ENCODE measurements at places on chromosomes 16 and 17.

DNA sequence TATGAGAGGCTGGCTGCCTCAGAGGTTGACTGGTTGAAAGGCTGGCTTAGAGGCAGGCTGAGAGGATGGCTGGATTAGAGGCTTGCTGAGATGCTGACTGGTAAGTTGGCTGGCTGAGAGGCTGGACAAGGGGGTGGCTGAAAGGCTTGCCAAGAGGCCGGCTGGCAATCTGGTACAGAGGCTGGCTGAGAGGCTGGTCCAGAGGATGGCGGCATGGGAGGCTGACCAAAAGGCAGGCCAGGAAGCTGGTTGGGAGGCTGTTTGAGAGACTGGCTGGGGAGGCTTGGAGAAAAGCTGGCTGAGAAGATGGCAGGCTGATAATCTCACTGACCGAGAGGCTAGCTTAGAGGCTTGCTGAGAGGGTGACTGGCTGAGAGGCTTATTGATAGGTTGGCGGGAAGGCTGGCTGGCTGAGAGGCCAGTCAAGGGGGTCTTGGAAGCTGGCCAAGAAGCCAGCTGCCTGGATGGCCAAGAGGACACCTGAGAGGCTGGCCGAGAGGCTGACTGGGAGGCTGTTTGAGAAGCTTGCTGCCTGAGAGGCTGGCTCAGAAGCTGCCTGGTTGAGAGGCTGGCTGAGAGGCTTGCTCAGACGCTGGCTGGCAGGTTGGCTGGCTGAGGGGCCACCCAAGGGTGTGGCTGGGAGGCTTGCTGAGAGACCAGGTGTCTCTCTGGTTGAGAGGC, 34.2 kb upstream of the ACSM2B start:
- no peak for DNase-seq

GRCh38 chr17:3448059-3448665, 14.5 kb upstream of the OR1E2 start:
- DNase-seq, result no peak

DNA sequence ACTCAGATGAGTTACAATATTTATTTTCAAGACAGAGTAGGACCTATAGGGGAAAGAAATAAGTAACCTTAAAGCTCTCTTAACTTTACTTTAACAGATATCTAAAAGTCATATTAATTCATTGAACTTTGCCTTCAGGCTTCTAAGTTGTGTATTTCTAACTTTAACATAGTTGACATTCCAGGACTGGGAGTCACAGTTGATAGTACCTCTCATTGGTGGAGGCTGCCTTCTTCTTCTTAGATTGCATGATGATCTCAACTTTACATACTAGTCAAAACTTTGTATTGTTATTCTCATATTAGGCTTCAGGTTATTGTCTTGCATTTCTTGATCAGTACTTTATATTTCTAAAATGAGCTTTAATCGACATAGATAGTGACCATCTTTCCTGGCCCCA, 350.1 kb upstream of the KIF2B start:
- no peak for DNase-seq

GRCh38 chr17:61318684-61319098, 81.0 kb upstream of the TBX2 start:
- no peak for DNase-seq

DNA sequence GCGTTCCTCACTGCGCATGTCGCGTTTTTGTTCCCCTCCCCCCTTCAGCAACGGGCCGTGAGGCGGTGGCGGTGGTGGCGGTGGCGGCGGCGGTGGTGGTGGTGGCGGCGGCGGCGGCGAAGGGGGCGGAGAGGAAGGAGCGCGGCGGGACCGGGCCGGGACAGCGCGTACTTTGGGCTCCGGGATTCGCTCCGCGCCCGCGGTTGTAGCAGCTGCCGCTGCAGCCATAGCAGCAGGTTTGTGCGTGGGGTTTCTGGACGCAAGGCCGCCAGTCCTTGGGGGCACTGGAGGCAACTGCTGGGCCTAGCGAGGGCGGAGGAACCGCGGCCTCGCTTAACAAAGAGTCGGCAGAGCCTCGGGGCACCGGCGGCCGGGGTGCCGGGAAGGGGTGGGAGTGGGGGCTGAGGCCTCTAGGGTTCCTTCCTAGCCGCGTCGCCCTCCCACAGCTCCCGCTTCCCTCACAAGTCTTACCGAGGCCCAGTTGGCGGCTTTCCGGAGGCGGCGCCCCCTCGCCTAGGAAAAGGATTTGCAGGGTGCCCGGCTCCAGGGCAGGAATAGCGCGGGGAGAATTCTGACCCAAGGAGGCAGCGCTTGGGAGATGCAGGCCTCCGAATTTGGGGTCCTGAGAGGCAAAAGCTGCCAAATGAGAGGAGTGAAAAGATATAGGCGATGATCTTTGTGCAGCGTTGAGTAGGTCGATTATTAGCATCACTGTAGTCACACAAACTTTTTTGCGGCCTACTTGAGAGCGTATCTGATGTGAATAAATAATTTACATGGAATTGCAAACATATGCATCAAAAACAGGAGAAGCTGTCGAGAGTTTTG, at the start of gene DDX42:
Gene DDX42 (plus strand): TSS at position 30 of the 828 bp plus-strand sequence. CDS start 12,880 bp downstream, outside the sequence.
- DNase-seq, result peak; percentile 89

- no peak for DNase-seq
Observed at GRCh38 chr17:15048381-15048780, 216.7 kb downstream of the PMP22 start.

Data from activated CD4-positive, alpha-beta T cell treated with anti-CD3 and anti-CD28 coated beads, Interleukin-2, amount 50 U/mL, for 4 hours (primary cell).